ENCODE measurements at places on chromosomes 7 and 10.

- DNase-seq = no peak
Observed at GRCh38 chr7:131557652-131558385, 1.4 kb upstream of the PODXL start.

GRCh38 chr7:88202278-88202677 is 17.6 kb downstream of the SRI start:
- DNase-seq = no peak

- DNase-seq = no peak
Observed at GRCh38 chr10:58778966-58779365, 266.3 kb downstream of the BICC1 start.

DNA sequence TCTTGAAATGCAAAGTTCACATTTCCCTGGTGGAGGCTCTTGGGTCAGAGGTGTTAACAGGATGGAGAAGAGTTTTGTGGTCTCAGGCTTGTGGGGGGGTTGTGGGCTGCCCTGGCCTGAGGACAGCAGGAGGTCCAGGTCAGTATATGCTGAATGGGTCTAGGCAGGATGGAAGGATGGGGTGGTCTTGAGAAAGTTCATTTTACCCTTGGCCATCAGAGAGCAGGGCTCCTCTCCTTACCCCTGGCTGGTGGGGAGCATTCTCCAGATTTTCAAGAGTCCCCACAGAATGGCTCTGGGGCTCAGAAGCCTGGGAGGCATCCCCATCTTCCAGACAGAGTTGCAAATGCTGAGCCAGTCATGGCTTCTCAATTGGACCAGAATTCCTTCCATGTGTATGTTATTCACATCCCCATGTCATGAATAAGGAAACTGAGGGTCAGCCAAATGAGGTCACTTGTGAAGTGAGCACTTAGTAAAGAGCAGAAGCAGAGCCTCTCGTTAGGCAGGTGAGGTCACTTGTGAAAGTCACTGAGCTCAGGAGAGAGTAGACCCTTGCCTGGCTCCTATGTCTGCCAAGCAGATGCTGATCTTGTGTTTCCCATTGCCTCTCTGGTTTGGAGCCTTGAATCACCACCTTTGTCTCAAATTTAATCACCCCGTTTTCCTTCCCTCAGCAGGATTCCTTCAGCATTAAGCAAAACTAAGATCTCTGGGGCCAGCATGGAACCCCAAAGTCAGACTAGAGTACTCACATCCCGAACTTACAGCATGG is 33.0 kb downstream of the MBL2 start:
- DNase-seq = no peak

DNA sequence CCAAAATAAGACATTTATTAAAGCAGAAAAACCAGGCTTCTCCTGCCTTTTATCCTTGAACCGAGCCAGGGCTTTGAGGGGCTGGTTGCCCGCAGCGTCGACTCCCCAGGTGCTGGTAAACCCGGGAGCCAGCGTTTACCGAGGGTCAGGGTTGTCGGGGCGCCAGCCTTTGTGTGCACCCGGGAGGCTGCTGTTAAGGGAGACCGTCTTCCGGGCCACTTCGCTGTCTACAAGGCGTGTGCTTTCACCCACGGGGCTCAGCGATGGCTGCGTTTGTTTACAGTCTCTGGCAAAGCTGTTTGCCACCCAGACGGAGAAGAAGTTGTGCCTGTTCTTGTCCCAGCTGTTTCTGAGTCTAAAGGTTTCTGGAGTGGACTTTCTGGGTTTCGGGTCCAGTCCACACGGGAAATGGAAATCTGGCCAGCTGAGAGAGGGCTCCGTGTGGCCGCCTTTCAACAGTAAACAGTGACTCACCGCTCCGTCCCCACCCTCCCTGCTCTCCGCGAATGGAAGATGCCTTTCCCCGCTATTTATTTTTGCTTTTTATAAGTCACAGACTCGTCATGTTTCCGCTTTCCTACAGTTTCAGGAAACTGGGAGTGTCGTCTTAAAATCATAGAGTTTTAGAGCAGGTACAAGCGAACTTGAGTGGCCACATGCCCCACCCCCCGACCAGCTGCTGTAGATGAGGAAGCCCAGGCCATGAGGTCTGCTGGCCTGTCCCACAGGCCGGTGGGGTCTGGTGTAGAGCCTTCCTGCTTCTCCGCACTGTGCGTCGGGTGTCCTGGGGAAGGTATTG is 2.2 kb downstream of the MAFK start:
- no peak for DNase-seq

DNA sequence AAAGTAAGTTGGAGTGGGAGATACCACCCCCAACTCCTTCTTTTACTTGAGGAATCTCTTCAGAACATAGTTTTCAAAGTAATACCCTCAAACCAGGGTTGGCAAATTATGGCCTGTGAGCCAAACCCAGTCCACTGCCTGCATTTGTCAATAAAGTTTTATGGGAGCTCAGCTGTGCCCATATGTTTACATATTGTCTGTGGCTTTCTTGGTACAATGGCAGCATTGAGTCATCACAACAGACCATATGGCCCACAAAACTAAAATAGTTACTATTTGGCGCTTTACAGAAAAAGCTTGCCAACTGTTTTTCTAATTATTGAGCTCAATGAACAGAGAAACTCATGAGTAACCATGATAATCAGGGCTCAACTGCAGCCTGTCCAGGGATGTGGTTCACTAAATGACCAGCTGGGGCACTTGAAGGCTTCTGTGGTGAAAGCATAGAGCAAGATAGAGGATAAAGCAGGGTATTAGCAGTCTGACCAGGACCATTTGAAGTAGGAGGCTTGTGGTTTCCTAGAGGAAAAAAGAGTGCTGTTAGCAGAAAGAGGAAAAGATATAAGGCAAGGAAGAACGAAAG is 196.0 kb upstream of the GRB10 start:
- DNase-seq = no peak

- DNase-seq = no peak
Observed at GRCh38 chr10:125953778-125954385, 57.5 kb downstream of the FANK1 start.

DNA sequence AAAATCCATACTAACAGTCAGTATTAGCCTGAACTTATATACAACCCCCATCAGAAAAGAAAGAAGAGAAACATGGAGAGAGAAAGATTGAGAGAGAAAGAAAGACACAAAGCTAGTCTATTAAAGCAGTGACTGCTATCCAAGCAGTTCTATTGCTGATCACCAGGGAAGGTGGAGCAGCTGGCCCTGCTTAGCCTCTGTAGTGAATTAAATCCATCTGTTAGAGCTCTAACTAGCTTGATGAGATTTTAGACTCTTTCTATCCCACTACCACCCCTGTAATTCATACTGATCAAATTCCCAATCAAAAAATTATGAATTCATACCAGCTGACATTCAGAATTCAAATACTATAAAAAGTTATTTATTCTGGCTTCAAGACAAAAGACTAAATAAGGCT is 486.0 kb upstream of the LRRN3 start:
- DNase-seq = no peak

DNA sequence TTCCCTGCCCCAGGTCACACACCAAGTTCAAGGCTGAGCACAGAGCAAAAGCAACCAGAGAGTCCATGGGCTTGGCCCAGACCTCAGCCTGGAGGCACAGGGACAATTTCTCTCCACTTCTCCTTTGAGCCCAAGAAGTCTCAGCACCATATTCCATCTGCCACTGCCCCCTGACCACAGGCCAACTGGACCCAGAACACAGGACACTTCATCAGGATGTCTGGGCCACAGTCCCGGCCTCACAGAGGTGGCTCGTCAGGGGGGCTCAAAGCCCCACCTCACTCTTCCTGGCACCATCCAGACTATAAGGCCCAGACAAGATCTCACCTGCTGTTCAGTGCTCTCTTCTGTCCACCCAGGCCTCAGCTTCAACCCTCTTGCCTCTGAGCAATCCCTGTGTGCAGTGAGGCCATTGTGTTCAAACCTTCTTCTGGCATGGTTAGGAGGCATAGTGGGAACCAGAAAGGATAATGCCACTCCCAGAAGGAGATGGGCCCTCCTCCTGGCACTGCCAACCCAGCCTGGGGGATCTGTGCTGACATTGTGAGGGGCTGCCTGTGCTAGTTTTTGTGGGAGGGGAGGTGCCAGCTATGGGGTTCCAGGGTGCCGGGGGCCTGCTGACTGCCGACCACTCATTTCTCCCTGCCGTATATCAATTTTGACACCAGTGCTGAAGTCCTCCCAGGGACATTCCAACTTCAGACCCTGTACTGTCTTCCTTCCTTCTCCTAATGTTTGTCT is 49.7 kb upstream of the ANTXRL start:
- DNase-seq = no peak

DNA sequence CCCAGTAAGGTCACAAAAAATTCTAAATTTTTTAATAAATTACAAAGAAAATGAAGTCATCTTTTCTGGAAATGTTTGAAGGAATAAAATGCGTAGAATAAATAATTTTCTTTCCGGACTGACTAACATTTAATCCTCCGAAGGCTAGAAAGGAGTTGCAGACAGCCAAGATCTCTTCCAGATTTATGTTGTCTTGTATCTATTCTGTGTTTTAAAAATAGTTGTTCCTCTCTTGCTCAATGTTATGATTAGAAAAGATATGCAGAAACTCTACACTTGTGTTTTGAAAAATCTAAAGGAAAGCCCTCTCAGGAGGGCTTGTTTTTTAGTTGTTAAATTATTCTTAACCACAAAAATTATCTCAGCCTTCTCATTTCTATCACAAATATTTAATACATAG is 70.7 kb downstream of the MACC1 start:
- DNase-seq = no peak

GRCh38 chr7:93515144-93515543 is 59.4 kb downstream of the CALCR start:
- DNase-seq = no peak

GRCh38 chr7:16462431-16462889 is 3.1 kb downstream of the SOSTDC1 start:
- DNase-seq = no peak

GRCh38 chr7:111852081-111852480 is 289.8 kb upstream of the IMMP2L start:
- no peak for DNase-seq

- no peak for DNase-seq
Observed at GRCh38 chr10:13707156-13707881, 120.6 kb downstream of the PRPF18 start.

DNA sequence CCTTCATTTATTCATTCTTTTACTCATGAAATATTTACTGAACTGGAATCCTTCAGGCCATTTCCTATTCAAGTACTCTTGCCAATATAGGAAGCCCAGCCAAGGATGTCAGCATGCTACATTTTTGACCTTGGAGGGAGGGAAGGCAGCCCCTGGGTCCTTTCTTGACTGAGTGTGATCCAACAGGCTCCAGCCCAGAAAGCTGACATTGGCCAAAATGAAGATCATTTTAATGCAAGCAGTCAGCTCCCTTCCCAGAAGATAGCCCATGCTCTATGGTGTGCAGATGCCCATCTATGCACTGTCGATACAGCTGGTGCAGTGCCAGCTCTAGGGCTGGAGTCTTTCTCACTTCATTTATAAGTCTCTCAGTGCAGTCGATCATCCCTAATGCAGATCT is 646.0 kb downstream of the KCNMA1 start:
- DNase-seq = no peak

- DNase-seq = no peak
Observed at GRCh38 chr7:38757931-38758330, 126.8 kb upstream of the AMPH start.

DNA sequence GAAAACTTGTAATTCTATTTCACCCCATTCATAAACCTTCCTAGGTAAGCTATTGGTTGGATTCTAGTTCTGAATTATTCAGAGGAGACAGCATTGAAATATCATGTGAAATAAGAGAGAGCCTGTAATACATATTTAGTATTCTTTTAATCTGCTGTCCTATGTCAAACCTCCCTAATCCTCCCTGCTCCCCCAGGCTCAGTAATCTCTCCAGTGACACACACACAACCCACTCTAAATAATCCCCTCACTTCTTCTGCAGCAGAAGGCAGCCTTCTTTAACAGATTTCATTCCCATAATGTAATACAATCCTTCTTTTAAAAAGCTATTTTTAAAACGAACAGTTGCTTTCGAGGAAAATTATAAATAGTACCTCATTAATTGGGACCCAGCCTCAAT is 639.7 kb upstream of the AUTS2 start:
- no peak for DNase-seq

GRCh38 chr7:105825371-105825770 is 51.0 kb downstream of the ATXN7L1 start:
- DNase-seq = no peak

DNA sequence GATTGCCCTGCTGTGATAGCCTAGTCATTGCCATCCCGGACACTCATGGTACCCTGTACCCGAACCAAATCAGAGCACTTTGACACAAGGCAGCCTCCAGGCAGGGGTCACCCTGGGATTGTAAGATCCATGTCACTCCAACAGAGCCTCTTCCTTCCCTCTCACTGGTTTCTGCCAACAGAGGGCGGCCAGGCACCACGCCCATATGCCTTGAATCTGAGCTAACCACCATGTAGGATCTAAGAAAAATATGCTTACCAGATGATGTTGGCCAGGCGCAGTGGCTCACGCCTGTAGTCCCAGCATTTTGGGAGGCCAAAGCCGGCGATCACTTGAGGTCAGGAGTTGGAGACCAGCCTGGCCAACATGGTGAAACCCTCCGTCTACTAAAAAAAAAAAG is 389.2 kb upstream of the KLF6 start:
- no peak for DNase-seq

DNA sequence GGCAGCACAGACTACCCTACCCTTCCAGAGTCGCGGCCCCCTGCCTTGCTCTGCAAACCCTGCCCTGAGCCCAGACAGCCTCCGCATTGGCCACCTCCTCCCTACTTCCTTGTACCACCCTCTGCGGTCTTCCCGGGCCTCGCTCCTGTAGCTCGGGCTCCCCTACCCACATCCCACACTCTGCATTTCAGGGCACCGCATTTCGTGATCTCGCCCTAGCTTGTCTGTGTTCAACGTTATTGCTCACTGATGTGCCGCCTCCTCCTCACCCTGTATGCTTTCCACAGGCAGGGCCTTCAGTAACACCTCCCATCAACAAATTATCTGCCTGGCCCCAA is 6.6 kb downstream of the PDIA4 start:
- DNase-seq = no peak

DNA sequence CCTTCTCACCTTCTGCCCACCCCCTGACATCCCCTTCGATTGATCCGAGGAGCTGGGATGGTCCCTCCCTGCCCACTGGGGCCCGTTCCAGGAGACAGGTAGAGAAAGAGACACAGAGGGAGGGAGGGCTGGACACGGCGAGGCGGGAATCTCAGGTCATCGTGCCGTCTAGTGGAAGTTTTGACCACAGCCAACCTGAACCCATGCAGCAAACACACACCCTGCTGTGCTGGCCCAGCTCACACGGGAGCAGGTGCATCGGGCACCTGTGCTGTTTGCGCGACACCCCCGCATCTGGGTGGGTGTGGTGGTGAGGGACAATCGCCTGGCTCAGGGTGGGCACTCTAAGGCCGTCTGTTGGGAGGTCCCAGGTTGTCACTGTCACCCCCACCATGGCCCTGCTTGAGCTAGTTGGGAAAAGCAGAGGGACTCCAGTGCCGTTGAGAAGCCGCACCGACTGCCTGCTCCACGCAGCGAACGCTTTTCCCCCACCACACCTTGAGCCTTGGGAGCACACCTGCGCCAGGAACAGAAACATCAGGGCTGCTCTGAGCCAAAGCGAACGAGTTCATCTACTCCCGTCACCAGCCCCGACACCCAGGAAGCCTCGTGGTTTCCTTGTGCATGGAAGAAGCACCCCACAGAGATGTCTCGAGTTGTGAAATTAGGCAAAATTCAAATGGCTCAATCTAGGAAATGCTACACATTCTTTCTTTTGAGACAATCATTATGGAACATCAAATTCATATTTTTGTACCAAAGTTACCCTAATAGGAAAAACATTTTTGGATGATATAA is 285.8 kb downstream of the DNAJB6 start:
- DNase-seq = no peak

- no peak for DNase-seq
Observed at GRCh38 chr7:89772276-89772675, 382.0 kb upstream of the STEAP1 start.

GRCh38 chr10:108685863-108686531 is 1237.3 kb downstream of the XPNPEP1 start:
- DNase-seq = no peak

Data from NCI-H1105 treated with DMSO at 0.1 percent for 48 hours (cell line).